Cardiac fibroblast (primary cell): ENCODE measurements at places on chromosomes 16 and 17.

- no peak for DNase-seq
These were observed 24.4 kb downstream of the METTL16 start for GRCh38 chr17:2487306-2487705.

- DNase-seq, result no peak
These were observed 2.6 kb downstream of the ADCY9 start for GRCh38 chr16:4113358-4114256.

DNA sequence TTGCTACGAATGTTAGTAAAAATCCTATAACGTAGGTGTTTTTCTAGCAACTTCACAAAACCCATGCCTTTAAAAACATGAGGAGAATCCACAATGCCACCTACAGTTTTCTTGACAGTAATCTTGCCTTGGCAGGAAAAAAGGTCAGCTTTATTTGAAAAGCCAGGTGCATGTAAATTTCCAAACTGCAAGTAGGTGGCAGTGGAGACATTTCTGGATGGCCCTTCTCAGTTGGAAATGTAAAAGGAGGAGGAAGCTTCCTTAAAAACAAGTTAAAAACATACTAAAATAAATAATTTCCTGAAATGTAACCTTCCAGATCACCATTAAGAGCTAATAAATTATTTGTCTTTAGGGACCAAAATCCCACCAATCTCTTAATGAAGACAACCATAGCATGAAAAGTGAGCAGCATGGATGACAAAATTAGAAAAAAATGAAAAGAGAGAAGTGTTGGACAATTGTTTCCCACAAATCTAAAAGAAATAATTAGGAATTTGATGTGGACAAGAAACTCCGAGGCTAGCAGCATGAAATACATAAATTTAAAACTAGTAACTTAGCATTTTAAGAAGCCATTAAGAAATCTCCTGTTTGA, 152.2 kb downstream of the SNX11 start:
- DNase-seq, result peak; percentile 51

GRCh38 chr17:77827039-77827438, 131.5 kb upstream of the TNRC6C start:
- no peak for DNase-seq

GRCh38 chr16:70529051-70529777, 5.6 kb downstream of the SF3B3 start:
- DNase-seq, result peak; percentile 70
